Right renal cortex interstitium (tissue), 3 donors: ENCODE measurements at places on chromosomes 16 and 17. TPM values are rescaled to one million over a fixed set of nuclear protein-coding genes. Genes with fewer than 3 reads are reported as not detected.
A peak's percentile ranks its signal among the peaks of the same experiment; 100 is the strongest.

- DNase-seq: no peak
Observed at GRCh38 chr17:40777971-40778370, 4.4 kb downstream of the KRT27 start.

The OTOP2 gene
- polyA plus RNA-seq: not detected

- DNase-seq: no peak
Observed at GRCh38 chr16:3825103-3825502, 55.4 kb downstream of the CREBBP start.

DNA sequence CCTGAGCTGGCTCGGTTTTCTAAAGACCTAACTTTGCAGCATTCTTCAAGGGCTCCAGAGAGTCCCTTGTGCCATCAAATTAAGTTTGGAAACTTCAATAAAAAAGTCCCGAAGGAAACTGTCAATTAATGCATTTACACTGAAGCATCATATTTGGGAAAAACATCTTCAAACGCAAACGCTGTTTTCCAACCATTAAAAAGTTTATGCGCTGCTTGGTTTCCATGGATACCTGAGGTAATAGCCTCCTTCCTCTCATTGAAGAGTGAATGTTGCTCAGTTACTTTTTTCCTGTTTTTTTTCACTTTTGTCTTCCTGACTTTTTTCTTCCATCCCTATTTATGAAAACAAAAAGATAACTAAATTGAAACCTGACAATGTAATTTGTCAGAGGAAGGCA, 399.1 kb downstream of the MAF start:
- no peak for DNase-seq

GRCh38 chr17:41322094-41322902, 6.8 kb upstream of the KRTAP17-1 start:
- no peak for DNase-seq

- no peak for DNase-seq
Observed at GRCh38 chr17:41957031-41957868, 9.3 kb upstream of the CNP start.

GRCh38 chr17:17628388-17629008, 37.0 kb upstream of the PEMT start:
- DNase-seq: no peak

- no peak for DNase-seq
Observed at GRCh38 chr17:37762666-37763065, 17.8 kb upstream of the HNF1B start.

DNA sequence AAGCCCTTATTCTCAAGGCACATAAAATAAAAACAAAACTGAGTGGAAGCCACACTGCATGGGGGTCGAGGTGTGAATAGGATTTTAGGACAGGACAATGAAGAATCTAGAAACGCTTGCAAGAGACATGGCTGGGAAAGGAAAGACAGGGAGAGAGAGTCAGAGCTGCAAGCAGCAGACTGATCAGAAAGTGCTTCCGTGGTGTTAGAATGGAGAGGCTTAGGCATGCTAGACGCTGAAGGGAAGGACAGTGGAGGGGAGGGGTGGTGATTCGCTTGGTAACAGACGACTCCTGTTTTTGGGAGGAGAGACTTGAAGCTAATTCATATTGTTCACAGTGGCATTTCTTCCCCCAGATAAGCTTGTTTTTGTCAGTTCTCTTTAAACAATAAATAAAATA, 173.5 kb downstream of the AIPL1 start:
- DNase-seq: no peak

The CHD9NB gene
- 9.9 TPM for polyA plus RNA-seq

- no peak for DNase-seq
Observed at GRCh38 chr16:11224096-11224893, 31.7 kb downstream of the SOCS1 start.

DNA sequence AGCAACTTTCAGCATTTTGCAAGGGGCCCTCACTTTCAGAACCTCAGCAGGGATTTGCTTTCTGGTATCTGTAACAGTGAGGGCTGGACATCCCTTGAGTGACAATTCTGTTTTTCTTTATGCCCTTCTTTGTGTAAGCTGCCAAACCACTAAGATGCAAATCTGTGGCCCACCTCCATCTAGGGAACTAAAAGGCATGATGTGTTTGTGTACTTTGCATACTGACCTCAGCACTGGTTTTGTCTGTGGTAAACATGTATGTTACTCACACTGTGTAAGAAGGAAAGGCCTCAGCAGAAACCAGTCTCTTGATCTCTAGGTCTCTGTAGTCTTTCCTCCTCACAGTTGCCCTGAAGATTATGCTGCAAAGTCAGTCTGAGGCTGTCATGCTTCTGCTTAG, 396.6 kb upstream of the DYNLRB2 start:
- DNase-seq: no peak

DNA sequence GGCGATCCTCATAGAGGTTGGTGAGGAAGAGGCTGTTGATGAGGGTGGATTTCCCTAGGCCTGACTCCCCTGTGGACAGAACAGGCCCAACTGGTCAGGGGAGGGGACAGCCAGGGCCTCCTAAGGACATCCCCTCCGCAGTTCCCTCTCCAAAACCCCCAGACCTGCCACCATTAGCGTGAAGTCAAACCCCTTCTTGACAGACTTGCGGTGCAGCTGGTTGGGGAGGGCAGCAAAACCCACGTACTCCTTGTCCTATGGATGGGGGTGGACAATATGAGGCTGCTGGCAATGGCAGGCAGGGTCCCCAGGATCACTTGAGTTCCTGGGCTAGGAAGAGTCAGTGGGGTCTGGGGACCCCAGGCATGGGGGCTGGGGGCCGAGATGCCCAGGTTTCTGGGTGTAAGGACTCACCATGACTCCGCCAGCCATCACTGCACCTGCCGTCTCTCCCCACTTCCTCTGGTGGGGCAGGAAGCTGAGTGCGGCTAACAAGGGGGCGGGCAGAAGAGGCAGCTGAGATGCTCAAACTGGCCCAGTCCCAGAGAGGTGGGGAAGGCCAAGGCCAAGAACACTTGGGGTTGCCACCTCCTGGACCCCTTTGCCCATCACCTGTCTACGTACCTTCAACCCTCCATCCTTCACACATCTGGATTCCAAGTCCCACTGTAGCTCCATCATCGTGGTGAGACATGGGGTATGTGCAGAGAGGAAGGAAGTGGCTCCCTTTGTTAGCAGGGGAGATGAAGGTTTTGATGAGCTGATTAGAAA, at the start of gene SEPTIN1:
TSS of gene SEPTIN1 (minus strand) at position 451 of the 771 bp plus-strand sequence. CDS start at position 432, 19 bp downstream.
- no peak for DNase-seq

GRCh38 chr16:63581570-63581969, 1540.3 kb downstream of the CDH11 start:
- DNase-seq: no peak

The KRT14 gene
- polyA plus RNA-seq: 0.28 TPM

The EFNB3 gene
- polyA plus RNA-seq: 23.1 TPM

DNA sequence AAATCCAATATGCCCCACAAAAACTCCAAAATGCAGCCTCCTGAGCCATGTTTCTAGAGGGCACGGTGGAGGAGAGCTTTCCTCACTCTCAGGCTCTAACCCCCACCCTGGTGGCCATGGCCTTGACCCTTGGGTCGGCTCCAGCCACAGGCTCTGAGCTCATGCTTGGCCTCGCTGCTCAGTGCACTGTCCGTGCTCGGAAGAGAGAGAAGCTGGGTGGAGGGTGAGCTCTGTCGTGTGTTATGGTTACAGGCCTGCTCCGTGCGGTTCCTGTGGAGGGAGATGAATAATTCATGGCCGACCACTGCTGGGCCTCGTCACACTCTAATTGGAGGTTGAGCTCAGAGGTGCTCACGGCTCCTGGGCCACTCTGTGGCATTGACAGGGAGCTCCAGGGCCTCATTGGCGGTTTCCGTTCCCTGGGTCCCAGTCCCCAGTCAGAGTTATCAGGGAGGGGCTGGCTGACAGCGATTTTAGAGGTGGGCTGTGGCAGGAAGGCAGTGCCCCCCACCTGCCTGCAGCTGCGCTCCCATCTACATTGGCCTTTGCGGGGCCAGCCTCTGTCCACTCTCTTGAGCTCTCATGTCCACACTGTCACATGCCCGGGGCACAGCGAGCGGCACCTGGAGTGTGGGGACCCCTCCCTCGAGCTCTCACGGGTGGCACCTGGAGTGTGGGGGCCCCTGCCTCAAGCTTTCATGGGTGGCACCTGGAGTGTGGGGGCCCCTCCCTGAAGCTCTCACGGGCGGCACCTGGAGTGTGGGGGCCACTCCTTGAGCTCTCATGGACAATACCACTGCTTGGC, 24.9 kb downstream of the ACSF3 start:
- no peak for DNase-seq

GRCh38 chr16:27627136-27627535, 77.2 kb downstream of the KATNIP start:
- DNase-seq: no peak

- DNase-seq: no peak
Observed at GRCh38 chr16:88747588-88748301, 37.3 kb downstream of the PIEZO1 start.

- DNase-seq: no peak
Observed at GRCh38 chr17:63967953-63968352, 4.8 kb downstream of the SCN4A start.

The CHST5 gene
- 0.64 TPM for polyA plus RNA-seq

The CD300H gene
- polyA plus RNA-seq: not detected

DNA sequence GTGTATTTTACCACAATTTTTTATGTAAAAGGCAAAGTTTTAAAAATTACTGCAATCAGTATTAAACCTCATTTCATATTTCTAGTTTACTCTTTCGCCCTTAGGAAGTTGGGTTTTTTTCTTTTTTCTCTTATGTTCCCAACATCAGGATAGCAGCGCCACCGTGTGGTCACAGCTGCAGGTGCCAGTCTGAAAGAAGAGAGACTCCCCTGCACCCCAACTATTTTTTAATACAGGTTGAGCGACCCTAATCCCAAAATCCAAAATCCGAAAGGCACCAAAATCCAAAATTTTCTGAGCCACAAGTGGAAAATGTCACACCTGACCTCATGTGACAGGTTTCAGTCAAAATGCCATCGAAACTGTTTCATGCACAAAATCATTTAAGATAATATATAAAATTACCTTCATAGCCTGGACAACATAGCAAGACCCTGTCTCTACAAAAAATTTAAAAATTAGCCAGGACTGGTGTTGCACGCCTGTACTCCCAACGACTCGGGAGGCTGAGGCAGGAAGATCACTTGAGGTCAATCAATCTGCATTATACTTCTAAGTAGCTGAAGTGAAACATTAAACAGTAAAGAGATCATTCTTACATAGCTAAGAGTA, 21.8 kb upstream of the ASGR2 start:
- DNase-seq: peak; percentile 48

- no peak for DNase-seq
Observed at GRCh38 chr17:50514936-50515702, 6.9 kb downstream of the MYCBPAP start.

The MYO15B gene
- polyA plus RNA-seq: 88.6 TPM

The HOXB8 gene
- polyA plus RNA-seq: 39.7 TPM

The LGALS9B gene
- polyA plus RNA-seq: not detected

The KCNJ12 gene
- polyA plus RNA-seq: 8.0 TPM

DNA sequence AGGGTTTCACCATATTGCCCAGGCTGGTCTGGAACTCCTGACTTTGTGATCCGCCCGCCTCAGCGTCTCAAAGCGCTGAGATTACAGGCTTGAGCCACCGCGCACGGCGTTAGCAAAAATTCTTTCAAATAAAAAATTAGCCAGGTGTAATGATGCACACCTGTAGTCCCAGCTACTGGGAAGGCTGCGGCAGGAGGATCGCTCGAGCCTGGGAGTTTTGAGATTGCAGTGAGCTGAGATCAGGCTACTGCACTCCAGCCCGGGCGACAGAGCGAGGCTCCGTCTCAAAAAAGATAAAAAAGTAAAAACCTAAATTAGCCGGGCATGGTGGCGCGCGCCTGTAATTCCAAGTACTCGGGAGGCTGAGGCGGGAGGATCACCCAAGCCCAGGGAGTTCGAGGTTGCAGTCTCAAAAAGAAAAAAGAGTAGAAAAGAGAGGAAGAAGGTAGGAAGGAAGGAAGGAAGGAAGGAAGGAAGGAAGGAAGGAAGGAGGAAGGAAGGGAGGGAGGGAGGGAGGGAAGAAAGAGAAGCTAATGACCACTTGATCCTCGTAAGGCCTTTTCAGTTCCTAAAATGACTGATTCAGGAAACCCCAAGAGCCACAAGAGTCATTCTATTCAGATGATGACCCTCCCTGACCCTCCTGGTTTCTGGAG, 59.2 kb downstream of the SRL start:
- DNase-seq: no peak

The QPRT gene
- polyA plus RNA-seq: 131 TPM

GRCh38 chr16:65446427-65446826, 324.6 kb upstream of the CDH11 start:
- DNase-seq: no peak

DNA sequence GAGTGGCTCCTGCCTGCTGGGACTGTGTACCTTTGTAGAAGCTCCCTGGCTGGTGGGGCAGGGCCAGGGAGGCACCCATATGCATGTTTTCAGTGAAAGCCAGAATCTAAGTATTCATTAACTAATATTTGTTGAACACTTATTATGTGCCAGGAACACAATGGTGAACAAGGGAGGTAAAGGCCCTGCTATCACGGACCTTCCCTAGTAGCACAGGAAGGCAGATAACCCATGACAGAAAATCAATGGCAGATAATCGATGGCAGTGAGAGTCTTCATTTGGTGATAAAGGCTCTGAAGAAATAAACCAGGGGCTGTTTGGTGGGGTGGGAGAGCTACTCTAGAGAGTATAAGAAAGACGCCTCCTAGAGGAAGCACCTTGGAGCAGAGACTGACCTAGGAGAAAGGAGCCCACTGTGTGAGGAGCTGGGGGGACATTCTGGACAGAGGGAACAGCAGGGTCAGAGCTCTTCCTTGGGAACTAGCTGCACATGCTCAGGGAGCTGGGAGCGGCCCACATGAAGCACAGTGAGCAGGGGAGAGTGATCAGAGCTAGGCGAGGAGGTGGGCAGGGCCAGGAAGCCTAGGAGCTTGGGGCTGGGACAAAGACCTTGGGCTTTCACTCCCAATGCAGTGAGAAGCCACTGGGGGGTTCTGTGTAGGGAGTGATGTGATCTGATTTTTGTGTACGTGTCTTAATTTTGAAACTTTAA, 78.5 kb downstream of the SPECC1 start:
- no peak for DNase-seq

DNA sequence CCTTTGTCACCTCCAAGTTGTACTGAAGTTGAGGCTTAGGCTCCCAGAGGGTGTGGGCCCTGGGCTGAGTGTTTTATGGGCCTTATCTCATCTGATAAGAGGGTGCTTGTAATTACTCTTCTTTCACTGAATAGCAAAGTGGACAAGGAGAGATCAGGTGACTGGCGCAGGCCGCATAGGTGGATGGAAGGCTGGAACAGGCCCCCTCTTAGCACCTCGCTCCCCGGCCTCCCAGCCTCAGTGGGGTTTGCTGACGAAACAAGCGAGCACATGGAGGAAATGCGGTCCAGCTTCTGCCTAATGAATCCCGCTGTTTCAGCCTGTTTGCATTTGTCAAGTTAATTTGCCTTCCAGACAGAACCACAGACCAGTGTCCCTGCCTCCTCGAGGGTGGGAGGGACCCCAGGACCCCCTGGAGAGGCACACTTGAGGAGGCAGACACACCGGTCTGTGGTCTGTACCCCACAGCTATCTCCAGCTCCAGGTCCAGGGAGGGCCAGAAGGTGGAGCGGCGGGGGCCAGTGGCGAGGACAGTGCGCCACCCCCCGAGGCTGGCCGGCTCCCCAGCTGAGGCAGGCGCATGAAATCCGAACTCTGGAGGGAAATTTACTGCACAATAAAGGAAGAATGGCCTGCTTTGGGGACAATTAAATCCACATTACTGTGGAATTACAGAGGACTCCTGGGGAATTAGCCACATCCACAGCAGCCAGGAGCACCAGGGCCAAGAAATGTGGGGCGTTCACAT, 123.4 kb downstream of the NTN1 start:
- DNase-seq: no peak
